ENCODE measurements at places on chromosomes 7 and 10.

- DNase-seq, result no peak
Observed at GRCh38 chr10:64363687-64364086, 842.5 kb downstream of the REEP3 start.

DNA sequence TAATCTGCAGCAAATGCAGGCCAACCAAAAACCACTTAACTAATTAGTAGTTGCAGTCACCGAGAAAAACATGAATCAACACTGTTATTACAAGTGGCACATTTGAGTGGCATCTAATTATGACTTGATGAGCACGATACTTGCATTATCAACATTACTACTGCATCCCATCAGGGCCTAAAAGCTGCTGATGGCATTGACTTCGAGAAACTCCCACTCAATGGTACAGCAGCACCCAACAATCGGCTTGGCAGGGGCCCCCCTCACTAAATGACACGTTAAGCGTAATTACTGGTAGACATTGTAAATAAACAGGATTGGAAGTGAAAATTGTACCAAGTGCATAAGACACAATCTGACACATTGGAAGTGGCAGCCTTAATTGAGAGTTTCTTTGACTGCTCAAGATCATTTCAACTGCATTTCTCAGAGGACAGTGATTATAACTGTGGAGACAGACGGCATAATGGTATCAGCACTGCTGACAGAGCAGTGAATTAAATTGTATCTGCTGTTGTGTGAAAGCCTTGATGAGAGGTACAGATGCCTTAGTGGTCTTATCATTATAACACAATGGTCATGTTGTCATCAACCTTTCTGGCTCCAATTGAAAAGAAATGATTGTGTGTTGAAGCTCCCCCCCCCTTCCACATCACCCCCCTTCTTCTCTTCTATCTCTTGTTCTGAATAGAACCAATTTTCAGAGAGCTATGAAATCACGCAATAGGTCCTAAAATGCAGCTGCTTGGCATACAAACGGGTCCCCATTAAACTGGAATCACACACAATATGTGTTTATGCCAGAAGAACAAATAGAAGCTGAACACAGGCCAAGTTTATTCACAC lies 43.4 kb downstream of the SHTN1 start:
- no peak for DNase-seq

GRCh38 chr7:85890244-85890811 lies 703.5 kb upstream of the SEMA3D start:
- no peak for DNase-seq

- no peak for DNase-seq
Observed at GRCh38 chr7:134044682-134045081, 82.5 kb upstream of the LRGUK start.

DNA sequence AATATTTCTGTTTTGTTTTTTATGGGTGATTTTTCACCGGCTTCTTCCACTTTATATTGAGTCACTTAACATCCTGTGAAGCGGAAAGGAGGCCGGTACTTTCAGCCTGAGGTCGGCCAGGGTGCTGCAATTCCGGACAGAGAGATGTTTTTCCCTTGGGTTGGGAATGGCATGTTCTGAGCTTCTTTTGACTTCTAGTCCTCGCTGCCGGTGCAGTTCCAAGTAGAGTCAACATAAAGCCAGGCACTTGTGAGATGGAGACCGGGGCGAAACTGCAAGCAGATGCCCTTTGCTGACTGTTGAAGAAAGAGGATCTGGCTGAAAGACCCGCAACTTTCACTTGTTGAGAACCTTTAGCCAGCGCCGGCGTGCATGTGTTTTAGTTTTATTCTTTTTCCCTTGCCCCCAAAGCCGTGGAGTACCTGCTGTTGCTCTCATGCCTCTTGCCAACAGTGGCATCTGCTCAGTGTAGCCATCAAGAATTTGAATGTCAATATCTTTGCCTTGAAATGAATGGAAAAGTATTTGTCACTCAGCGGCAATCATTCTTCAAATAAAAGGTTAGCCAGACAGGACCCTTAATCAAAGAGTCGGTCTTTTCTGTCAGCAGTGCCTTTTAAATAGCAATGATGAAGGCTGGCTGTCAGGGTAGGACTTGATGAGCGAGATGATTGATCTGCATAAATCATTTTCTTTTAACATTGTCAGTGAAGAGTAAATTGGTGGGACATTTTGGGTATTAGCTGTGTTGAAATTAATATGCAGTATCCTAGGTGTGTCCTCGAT lies 351.2 kb downstream of the LRMDA start:
- DNase-seq, result no peak

DNA sequence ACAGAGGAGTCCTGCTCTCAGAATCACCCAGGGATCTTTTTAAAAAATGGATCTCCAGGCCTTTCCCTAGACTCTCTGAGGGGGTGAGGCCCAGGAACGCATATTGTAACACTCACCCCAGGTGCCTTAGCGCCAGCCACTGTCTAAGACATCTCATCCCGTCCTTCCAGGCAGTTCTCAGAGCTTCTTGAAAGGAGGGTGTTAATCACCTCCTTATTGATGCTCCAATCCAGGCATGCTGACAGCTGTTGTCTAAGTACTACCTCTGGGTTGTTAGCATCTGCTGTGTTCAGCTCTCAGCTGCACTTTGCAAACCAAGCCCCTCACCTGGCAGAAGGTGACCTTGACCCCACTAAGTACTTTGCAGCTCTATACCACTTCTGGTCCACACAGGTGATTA lies 36.0 kb downstream of the KIAA1549 start:
- DNase-seq, result no peak

GRCh38 chr7:80463272-80463920 lies 48.5 kb downstream of the GNAT3 start:
- DNase-seq, result no peak

GRCh38 chr10:56068040-56068439 lies 293.0 kb downstream of the ZWINT start:
- DNase-seq, result no peak

- no peak for DNase-seq
Observed at GRCh38 chr7:127751490-127752448, 99.8 kb downstream of the SND1 start.

DNA sequence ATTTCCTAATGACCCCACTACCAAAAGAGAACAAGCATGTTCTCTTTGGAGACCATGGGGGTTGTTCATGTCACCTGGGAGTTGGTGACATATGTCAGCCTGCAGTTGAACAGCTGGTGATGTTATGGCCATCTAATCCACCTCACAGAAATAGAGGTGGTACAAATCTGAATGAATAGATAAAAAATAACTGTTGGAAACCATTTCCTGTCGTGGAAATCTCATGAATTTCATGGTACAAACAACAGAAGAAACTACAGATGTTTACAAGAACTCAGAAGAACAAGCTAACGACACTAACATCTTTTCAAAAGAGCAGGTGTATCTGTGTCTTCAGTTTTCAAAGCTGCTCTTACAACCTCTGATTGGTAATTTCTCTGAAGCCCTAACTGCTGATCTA lies 81.3 kb downstream of the RAPGEF5 start:
- DNase-seq, result no peak

- DNase-seq, result no peak
Observed at GRCh38 chr7:55545496-55545895, 26.8 kb downstream of the VOPP1 start.

DNA sequence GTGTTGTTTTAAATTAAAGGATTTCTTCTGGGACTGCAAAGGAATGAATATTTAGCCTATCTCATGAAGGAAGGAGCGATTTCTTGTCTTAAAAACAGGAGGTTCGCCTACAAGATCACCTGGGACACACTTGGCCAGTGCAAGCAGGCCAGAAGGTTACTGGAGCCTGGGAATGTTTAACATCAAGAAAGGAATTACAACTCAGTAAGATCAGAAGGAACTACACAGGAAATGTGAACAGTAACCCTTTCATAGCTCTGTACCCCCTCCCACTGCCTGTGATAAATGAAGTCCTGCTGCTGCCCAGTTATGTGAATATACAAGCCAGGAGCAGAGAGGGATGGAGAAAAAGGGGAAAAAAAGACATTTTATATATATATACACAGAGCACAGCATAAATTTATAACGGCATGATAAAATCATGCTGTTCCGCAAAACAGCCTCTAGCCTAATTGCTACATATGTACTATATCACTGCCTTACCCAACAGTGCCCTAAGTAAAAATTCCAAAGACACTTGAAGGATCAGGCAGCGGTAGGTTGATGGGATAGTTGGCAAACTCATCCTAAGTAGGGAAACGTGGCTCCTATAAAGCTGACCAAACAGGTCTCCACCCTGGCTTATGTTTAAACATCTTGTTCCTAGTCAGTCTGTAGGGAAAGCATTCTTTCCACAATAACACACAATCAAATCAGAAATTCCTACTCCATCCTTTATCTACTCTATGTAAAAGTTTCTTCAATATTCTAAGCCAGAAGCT lies 63.8 kb downstream of the ZNF438 start:
- no peak for DNase-seq

GRCh38 chr10:51447119-51447518 lies 252.3 kb downstream of the CSTF2T start:
- no peak for DNase-seq

DNA sequence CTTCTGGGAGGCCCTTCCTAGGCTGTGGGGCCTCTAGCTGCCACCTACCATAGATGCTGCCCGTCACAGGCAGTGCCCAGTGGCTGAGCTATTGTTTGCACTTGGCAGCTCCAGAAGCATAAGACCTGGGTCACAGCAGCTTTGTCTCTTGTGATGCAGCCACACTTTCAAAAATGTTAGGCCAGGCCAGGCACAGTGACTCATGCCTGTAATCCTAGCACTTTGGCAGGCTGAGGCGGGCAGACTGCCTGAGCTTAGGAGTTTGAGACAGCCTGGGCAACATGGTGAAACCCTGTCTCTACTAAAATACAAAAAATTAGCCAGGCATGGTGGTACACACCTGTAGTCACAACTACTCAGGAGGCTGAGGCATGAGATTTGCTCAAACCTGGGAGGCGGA lies 9.5 kb upstream of the KAZALD1 start:
- no peak for DNase-seq

DNA sequence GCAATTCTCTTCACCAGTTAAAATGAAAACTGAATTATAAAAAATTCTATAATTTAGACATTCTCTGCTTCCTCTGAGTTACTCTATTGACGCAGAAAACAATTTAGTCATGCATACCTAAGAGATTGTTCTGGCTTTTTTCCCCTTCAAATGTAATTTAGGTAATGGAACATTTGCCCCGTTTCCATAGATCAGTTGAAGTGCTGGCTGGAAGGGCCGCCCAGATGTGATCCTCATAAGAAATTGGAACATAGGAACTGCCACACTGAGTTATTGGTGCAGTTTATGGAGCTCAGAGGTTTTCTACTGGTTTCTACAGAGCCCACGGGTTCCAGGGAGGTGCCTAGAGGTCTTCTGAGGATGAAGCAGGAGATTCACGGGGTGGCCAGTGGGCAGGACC lies 581.7 kb downstream of the SDK1 start:
- DNase-seq, result no peak

DNA sequence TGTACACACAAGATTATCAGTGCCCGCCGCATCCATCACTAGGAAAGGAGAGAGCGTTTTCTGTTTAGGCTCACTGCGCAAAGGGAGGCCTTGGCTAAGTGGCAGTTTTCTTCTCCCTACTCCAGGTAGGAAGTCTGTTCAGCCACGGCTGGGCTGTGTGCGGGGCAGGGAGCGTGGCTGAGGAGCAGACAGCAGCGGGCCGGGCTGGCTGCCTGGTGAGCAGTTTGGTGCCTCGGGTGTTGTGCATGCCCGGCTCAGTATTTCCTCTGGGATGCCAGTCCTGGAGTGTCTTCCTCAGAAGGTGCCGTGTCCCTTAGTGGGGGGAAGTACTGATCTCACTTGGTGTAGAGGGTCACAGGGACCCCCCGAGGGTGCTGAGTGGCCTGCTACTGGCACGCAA lies 114.4 kb downstream of the NT5C2 start:
- no peak for DNase-seq

DNA sequence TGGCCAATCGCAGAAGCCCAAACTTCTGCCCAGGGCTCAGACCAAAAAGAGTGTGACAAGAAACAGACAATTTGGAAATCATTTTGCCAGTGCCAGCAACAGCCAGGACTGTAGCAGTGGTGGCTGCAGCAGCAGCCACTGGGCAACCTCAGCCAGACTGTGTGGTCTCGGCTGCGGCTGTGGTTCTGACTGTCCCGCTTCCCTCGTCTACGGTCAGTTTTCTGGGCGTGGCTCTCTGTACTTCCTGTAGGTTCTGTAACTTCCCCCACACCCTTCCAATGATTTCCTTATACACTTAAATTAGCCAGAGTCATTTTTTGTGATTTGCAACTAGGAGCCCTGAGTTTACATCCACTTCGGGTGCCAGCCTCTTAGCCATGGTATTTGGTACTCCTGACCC lies 39.9 kb downstream of the CYTH3 start:
- DNase-seq, result no peak

- DNase-seq, result no peak
Observed at GRCh38 chr10:108708363-108708762, 1214.9 kb downstream of the XPNPEP1 start.

DNA sequence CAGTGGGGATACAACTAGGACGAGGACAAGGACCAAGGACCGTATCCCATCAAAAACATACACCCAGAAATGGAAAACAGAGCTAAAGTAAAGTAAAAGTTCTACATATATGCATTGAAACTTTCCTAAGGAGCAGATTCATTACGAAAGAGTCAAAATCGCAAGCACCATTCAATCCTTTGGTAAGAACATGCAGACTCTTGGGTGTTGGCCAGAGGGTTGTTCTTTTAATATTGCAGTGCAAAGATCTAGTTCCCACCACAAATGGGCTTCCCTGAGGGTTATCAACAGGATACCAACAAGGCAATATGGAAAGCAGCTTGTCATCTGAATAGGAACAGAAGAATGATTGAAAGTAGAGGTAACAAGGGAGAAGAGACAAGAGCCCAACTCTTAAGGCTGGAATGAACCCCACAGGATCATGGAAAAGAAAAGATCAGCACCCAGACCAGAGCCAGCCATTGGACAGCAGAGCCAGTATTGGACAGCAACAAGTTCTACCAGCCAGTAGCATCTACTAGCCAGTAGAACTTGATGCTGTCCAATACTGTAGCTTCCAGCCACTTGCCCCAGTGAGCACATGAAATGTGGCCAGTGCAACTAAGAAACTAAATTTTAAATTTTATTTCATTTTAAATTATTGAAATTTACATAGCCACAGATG lies 66.0 kb downstream of the OSBPL3 start:
- DNase-seq, result no peak

GRCh38 chr7:84578825-84579224 lies 384.2 kb upstream of the SEMA3A start:
- no peak for DNase-seq

All from SW 1271 (cell line).